ENCODE measurements at places on chromosomes 7 and 10.

- no peak for DNase-seq
Observed at GRCh38 chr7:29449569-29450260, 113.9 kb upstream of the PRR15 start.

- no peak for DNase-seq
Observed at GRCh38 chr10:78974617-78975317, 94.0 kb upstream of the ZMIZ1 start.

GRCh38 chr7:104206841-104207240 lies 972 bp downstream of the ORC5 start:
- DNase-seq, result no peak

GRCh38 chr10:35195361-35196306 lies 69.0 kb downstream of the CREM start:
- peak; percentile 89 for DNase-seq

DNA sequence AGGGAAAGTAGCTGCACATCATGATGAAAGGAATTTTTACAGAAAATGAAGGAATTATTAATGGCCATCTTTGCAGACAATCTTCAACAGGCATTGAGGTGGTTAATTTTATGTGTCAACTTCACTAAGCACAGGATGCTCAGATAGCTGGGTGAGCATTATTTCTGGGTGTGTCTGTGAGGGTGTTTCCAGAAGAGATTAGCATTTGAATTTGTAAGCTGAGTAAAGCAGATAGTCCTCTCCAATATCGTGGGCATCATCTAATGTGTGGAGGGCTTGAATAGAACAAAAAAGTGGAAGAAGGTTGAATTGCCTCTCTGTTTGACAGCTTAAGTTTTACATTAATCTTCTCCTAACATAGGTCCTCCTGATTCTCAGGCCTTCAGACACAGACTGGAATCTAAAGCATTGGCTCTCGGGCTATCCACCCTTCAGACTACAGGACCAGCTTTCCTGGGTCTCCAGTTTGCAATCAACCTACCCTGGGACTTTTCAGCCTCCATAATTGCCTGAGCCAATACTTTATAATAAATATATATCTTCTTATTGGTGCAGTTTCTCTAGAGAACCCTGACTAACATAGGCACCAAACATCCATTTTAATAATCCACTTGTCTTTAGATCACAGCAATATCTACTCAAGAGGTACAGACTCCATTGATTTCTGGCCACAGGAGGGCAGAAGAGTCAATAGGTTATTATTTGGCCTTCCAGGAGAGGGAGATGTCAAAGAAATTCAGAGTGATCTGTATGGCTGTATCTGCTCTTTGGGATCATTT lies 10.5 kb upstream of the CRPPA start:
- peak; percentile 8 for DNase-seq

DNA sequence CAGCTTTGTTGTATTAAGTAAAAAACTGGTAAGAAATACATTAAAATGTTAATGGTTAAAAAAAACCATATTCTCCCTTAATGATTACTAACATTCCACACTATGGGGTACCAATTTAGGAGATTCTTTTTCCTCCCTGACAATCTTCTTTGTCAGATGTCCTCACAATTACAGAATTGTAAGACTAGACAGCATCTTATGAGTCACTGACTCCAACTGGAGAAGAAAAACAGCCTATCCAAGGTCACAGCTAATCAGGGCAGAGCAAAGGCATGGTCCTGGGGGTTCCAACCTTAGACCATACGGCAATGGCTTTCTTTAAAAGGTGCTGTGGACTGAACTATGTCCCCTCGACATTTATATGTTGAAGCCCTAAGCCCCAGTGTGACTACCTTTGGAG lies 127.6 kb downstream of the DLG5 start:
- DNase-seq, result no peak

DNA sequence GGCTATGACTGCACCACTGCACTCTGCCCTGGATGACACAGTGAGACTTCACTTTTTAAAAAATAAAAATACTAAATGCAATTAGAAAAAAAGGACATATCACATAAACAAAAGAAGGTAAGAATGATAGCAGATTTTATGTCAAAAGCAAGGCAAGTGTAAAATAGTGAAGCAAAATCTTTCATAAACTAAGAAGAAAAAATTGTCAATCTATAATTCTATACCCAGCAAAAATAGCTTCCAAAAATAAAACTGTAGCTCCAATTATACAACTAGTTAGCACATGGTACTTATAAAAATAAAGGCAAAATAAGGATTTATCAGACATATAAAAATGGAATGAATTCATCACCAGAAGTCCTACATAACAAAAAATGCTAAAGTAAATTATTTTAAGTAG lies 85.4 kb upstream of the SVIL start:
- DNase-seq, result no peak

- no peak for DNase-seq
Observed at GRCh38 chr10:2173327-2173726, 436.0 kb upstream of the ADARB2 start.

DNA sequence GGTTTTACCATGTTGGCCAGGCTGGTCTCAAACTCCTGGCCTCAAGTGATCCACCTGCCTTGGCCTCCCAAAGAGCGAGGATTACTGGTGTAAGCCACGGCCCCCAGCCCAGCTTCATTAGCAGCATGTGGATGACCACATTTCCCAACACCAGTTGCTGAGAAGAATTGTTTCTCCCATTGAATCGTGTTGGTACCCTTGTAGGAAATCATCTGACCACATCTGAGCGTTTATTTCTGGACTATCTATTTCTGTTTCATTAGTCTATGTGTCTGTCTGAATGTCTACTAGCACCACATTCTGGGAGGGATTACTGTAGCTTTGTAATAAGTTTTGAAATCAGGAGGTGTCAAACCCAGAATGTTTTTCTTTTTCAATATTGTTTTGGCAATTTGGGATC lies 89.6 kb downstream of the LCOR start:
- no peak for DNase-seq

DNA sequence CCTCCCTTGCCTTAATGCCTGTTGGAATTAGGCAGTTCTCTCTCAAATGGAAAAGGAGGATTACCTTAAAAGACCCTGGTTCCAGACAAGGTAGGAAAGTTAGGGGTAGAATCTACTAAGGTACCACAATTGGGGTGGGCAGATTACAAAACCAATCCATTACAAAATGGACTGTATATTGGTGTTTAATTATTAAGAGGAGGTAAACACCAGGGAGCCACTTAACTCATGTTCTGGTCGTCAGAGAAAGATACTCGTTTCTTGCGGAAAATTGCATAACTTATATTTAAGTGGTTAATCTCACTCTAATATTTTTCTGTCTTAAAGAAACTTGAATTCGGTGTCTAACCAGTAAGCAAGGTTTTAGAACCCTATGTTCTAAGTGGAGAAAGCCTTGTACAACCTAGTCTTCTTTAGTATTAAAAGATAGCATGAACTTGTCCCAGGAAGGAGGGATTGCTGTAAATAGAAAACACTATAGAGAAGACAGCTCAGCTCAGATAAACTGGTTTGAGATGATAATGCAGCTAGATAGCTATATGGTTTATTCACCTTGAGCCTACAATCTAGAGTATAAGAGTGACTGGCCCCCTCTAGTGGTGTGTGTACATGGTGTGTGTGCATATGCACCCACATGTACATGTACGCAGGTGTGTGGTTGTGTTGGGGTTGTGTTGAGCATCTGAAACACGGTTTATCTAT lies 58.0 kb upstream of the STRIP2 start:
- peak; percentile 24 for DNase-seq

- no peak for DNase-seq
Observed at GRCh38 chr7:7122701-7123281, 59.6 kb upstream of the C1GALT1 start.

GRCh38 chr7:129952086-129952652 lies 591 bp downstream of the UBE2H start:
- peak; percentile 38 for DNase-seq

DNA sequence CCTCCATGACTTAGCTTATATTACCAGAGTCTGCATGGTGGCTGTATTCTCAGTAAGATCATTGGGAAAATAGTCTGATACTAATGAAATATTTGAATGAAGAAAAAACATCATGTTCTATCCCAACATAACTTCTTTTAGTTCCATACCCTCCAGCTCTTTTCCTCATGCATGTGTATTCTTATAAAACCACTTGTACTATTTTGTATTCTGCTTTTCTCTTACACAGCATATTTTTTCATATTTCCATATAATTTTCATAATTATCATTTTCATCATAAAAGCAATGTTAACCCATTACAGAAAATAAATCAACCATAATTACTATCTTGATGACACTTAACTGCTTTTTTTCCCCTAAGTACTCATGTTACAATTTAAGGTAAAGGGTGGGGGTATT lies 371.2 kb upstream of the LRGUK start:
- DNase-seq, result no peak

- DNase-seq, result no peak
Observed at GRCh38 chr10:1658658-1659057, 78.7 kb downstream of the ADARB2 start.

DNA sequence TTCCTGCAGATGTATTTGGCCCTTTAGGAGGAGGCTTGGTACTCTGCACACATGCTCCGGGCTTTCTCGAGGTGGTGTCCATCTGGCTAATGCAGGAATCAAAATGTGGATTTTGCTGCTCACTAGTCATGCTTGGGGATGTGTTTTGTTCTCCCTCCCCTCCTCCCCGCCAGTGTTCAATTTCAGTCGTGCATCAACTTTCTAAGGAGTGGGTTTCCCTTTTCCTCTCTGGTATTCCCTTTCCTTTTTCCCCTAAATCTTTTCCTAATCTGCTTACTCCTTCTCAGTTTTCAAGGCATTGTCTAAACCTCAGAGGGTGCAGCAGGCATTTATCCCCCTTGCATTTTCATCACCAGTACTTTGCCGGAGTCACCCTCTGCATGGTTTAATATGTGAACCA lies 201.8 kb downstream of the CCDC3 start:
- no peak for DNase-seq

- no peak for DNase-seq
Observed at GRCh38 chr7:120775755-120776154, 82.2 kb downstream of the TSPAN12 start.

GRCh38 chr7:47149208-47149839 lies 432.6 kb downstream of the TNS3 start:
- DNase-seq, result peak; percentile 51

DNA sequence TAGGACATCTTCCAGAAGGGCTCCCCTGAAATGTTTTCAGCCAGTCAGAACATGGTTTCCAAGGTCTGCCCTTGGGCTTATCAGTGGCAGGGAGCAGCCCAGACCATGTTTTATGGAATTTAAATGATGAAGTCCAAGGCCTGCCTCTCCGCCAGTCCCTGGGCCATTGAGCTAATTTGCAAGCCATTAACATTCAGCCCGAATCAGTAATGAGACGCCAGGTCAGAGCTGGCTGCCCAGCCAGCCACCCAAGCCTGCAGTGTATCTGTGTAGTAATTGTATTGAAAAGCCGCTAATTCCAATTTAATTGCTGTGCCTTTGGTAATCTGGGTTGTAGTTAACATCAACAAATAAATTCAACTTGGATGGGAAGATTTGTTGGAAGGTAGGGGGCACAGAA lies 131.4 kb downstream of the PAXIP1 start:
- DNase-seq, result no peak

DNA sequence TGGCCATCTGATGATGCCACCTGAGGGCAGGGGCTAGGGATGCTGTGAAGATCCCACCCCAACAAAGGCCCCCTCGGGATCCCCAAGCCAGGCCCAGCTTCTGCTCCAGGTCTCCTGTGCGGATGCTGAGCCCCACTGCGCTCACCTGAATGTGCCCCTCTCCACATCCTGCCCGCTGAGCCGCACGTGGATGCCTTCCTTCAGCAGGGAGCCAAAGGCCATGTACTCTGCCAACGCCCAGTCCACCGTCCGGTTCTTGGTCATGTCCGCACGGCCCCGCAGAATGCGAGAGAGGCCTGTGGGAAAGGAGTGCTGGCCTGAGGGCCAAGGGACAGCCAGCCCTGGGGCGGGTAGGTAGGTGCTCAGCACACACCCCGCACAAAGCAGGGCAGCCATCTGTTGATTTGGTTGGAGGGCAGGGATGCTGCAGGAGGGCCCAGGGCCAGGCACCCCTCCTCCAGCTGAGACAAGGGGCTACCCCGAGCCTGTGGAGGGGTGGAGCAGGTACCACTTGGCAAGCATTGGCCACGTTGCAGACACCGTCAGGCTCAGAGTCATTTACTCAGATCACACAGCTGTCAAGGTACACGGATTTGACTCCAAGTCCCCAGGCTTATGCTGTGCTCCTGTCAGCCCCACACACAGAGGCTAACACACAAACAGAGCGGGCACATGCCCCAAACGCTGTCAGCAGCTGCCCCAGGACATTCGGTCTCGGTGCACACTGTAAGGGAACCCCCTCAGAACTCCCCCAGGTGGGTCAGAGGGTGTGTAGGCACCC lies 19.2 kb downstream of the OGDHL start:
- DNase-seq, result no peak

DNA sequence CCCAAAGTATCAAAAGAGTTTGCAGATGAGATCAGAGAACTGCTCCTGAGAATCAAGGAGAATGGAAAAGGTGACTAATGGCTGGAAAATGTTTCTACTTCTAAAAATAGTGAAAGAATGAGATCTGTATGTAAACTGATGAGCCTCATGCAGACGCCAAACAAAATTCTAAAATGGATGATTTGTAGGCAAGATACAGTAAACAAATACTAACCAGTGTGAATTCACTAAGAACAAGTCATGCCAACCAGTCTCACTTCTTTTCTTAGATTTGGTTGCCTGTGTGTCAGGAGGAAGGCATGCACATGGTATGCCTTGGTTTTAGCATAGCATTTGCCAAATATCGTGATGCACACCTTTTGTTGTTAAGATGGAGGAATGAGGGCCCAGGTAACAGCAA lies 94.9 kb upstream of the PIK3CG start:
- DNase-seq, result no peak

DNA sequence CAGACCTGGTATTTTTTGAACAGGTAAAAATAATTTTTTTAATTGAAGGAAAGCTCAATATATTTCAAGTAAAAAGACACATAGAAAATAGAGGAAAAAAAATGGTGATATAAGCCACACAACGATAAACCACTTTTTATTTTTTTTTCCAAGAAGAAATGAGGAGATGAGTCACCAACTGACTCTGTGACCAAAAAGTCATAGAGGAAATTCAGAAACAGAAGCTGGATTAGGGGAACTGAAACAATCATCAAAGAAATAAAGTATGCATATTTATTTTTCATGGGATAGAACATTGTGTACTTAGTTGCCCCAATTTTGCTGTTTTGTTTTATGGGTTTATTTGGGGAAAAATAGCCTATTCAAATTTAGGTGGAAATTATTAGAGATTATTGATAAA lies 176.8 kb upstream of the AGR3 start:
- DNase-seq, result no peak

DNA sequence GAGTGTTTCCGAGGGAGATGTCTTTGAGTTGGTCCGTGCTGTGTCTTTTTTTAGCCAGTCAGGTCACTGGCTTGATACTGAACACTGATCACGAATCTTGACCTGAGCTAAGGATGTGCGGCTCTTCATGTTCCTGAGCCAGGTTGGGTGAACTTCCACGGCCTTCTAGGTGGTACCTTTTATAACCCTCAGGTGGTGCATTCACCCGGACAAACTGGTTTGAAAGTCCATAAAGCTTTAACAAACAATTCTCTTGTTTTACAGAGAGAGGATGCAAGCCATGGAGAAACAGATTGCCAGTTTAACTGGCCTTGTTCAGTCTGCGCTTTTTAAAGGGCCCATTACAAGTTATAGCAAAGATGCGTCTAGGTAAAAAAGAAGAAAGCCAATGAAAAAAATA lies 229.5 kb downstream of the ARHGAP21 start:
- DNase-seq, result no peak

Data from naive B cell (primary cell).